Right atrium auricular region (tissue), 2 donors: ENCODE measurements at places on chromosomes 5 and 9. TPM values are rescaled to one million over a fixed set of nuclear protein-coding genes. Genes with fewer than 3 reads are reported as not detected.

Gene CDC25C
- total RNA-seq, result not detected

Gene CCDC180
- 0.98 TPM for total RNA-seq

Gene DDX4
- not detected for total RNA-seq

Gene CDH18
- total RNA-seq, result not detected

Gene NEUROG1
- not detected for total RNA-seq

Gene TENT4A
- 7.3 TPM for total RNA-seq

Gene ADCY2
- not detected for total RNA-seq

Gene GRAMD2B
- 45.0 TPM for total RNA-seq

Gene SPINK4
- not detected for total RNA-seq

Gene STKLD1
- total RNA-seq, result not detected

Gene LRRC8A
- 65.9 TPM for total RNA-seq

Gene SH3GL2
- total RNA-seq, result not detected

Gene NEURL1B
- 22.4 TPM for total RNA-seq

Gene LVRN
- 0.39 TPM for total RNA-seq

Gene OBP2A
- total RNA-seq, result not detected

Gene TRAF1
- total RNA-seq, result 2.0 TPM
